Activated T-helper 1 cell treated with anti-CD3 and anti-CD28 coated beads, Interleukin-2, amount 50 U/mL, for 16 hours (primary cell): ENCODE measurements at places on chromosomes 2 and 18.

DNA sequence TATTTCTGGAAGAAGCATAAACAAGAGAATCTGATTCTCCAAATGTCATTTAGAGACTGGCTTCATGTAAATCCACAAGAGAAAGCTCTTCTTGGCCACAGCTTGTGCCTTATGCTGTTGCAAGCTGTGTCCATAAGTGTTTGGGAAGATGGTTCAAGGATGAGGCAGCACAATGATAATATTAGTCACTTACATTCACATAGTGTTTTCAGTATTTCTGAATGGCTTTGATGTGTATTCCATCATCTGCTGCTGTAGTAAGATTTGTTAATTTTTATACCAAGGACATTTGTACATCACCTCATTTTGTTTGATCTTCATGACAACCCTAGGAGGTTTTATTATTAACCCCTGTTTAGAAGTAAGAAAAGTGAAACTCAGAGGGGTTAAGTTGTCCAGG, 29.9 kb downstream of the CREG2 start:
- no peak for DNase-seq

DNA sequence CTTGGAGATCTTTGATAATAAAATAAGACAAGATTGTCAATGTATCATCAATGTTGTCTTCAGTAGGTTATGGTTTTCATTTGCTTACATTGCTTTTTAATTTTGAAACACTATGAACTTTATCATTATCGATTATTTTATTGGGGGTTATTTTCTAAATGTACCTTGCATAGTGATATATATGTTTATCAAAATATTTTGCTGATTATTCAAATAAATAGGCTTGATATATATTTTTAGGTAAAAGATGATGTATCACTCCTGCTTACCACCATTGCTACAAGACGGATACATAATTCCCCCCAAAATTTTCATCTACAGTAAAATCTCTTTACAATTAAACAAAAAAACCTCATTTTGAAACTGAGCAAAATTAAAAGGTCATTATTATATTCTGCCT, 293.8 kb downstream of the SUCLG1 start:
- no peak for DNase-seq

GRCh38 chr2:113964436-113964835, 74.5 kb downstream of the ACTR3 start:
- no peak for DNase-seq

DNA sequence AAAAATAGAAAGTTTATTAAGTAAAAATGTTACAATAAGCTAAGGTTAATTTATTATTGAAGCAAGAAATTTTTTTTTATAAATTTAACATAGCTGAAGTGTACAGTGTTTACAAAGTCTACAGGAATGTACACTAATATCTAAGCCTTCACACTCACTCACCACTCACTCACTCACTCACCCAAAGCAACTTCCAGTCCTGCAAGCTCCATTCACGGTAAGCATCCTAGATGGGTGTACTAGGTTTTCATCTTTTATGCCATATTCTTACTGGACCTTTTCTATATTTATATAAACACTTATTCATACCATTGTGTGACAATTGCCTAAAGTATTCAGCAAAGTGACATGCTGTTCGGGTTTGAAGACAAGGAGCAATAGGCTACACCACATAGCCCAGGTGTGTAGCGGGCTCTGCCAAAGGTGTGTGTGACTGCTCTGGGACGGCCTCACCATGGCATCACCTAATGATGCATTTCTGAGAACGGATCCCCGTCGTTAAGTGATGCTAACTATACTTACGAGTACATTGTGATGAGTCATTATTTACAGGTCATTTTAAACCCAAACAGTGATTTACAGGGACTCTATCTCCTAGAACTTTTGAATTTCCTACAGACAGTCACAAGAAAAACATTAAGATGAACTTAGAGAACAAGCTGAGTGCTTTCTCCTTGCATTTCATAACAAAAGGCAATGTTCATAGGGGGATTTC, 76.3 kb upstream of the ID2 start:
- DNase-seq = no peak

DNA sequence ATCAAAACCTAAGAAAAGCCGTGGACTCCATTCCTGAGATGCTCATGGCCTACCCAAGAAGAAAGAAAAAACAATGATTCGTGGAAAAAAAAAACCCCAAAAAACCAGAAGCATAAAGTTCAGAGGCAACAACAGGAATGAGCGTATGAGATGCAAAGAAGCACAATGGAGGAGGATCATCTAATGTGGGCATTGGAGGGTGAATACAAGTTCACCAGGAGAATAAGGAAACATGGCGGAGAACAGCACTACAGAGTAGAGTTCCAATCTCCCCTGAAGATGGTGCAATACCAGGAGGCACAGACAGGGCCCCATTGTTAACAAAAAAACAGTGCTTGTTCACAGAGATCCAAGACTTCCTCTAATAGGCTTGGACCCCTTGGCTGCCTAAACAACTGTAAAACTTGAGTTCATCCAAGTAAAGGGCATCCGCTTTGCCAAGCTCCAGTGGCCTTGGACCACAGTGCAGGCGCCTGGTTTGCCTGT, 337.2 kb downstream of the PDE11A start:
- no peak for DNase-seq
